ENCODE measurements at places on chromosomes 13 and 19.

GRCh38 chr19:45613926-45614725 lies 12.1 kb upstream of the GPR4 start:
- no peak for DNase-seq

DNA sequence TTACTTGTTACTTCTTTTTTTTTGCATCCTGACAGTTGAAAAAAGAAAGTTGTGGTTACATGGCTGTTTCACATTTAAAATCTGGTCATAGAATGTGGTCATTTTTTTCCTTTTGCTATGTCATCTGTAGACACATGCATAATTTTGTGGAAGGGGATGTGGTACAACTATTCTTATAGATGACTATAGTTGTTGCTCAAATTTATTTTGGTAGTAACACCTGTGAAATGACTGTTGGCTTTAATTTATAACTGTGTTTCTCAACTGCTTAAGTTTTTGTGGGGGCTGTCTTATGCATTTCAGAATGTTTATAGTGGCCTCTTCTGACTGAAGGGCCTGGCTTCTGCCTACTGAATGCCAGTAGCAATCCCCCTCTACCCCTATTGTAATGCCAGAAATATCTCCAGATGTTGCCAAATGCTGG lies 130.5 kb downstream of the PAN3 start:
- no peak for DNase-seq

DNA sequence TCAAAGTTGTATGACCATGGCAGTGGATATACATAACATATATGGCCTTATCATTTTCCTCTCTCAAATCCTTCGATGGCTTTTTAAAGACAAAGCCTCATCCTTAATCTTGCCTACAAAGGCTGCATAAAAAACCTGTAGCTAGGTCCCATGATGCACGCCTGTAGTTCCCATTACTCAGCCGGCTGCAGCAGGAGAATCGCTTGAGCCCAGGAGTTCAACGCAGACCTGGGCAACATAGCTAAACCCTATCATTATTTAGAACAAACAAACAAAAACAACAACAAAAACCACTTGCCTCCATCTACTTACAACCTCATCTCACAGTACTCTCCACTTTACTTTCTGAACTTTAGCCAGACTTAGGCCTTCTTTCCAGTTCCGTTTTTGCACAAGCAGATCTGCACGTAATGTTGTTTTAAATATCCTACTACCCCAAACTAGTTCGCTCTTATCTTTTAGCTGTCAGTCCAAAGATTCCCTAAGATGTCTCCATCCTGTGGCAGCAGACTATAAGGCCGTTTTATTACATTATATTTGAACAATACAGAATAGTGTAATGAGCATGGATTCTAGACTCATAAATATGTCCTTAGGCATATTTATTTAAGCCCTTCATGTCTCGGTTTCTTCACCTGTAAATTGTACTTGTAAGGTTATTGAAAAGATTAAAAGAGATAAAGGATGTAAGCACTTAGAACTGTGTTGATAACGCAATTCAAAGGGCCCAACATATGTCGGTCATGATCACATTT lies 969 bp upstream of the POMP start:
- no peak for DNase-seq

GRCh38 chr13:28441529-28441928 lies 53.4 kb downstream of the FLT1 start:
- DNase-seq, result no peak

DNA sequence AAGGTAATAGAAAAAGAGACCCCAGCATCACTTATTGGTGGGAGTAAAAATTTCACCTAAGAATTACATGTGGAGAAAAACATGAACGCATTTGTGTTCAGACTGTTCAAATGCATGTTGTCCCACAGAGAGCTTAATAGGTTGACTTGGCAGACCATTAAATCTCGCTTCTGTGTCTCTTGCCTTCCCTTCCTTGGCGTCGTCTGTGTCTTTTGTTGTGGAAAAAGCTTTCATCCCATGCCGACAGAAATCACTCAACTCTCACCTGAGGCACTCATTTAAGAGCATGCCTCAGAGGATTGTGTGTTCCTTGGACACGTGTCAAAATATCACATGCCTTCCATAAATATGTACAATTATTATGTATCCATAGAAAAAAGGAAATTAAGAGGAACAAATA lies 24.4 kb upstream of the CACNA1A start:
- no peak for DNase-seq
